ENCODE measurements at places on chromosomes 13 and 19. TPM values are rescaled to one million over a fixed set of nuclear protein-coding genes. Genes with fewer than 3 reads are reported as not detected.

Gene LRRC63
- total RNA-seq, result not detected

Gene ZNF540
- 1.1 TPM for total RNA-seq

Gene C1QTNF9B
- not detected for total RNA-seq

Gene NFIX
- 122 TPM for total RNA-seq

Gene RXFP2
- total RNA-seq, result not detected

Gene SYT3
- total RNA-seq, result 0.05 TPM

Gene MYH14
- total RNA-seq, result 0.19 TPM

Gene CFAP97D2
- not detected for total RNA-seq

Gene ZNF729
- not detected for total RNA-seq

Gene MBD3L2
- not detected for total RNA-seq

Gene ZNF549
- 5.0 TPM for total RNA-seq

Gene CCDC61
- total RNA-seq, result 9.6 TPM

Gene SMIM44
- not detected for total RNA-seq

Gene RAP2A
- total RNA-seq, result 60.6 TPM

Gene SHISA7
- total RNA-seq, result not detected

Gene KASH5
- not detected for total RNA-seq

Gene IGFL4
- total RNA-seq, result not detected

Gene KLK2
- total RNA-seq, result not detected

Gene MIA
- 2.6 TPM for total RNA-seq

Gene SF3A2
- 60.0 TPM for total RNA-seq

Gene UBE2L5
- not detected for total RNA-seq

Gene MYO1F
- 0.29 TPM for total RNA-seq

Gene ZNF878
- total RNA-seq, result 0.05 TPM

Gene NLRP9
- total RNA-seq, result not detected

Gene SIGLEC7
- not detected for total RNA-seq

Gene CDC42EP5
- total RNA-seq, result 75.9 TPM

Gene EXOC3L2
- not detected for total RNA-seq

Gene CEACAM1
- total RNA-seq, result not detected

Gene CACNA1A
- 0.93 TPM for total RNA-seq

Gene FARSA
- 48.9 TPM for total RNA-seq

Gene POMP
- total RNA-seq, result 89.7 TPM

Gene CYP2A7
- total RNA-seq, result not detected

Gene YJEFN3
- total RNA-seq, result 0.15 TPM

Gene PLK5
- total RNA-seq, result not detected

Gene THSD1
- 6.7 TPM for total RNA-seq

Gene SIGLEC12
- total RNA-seq, result not detected

Gene KCTD12
- total RNA-seq, result 39.4 TPM

Gene NEK5
- 0.06 TPM for total RNA-seq

Gene GNG7
- total RNA-seq, result 0.69 TPM

Gene CEACAM21
- not detected for total RNA-seq

Gene ZNF561
- 20.2 TPM for total RNA-seq

Gene EPS8L1
- 0.34 TPM for total RNA-seq

Gene ZSCAN22
- 2.4 TPM for total RNA-seq

Gene ZNF304
- total RNA-seq, result 7.4 TPM

Gene RNF113B
- not detected for total RNA-seq

Gene KLC3
- not detected for total RNA-seq

Data from cardiac ventricle fibroblast (primary cell).